ENCODE measurements at places on chromosomes 11 and 22.

DNA sequence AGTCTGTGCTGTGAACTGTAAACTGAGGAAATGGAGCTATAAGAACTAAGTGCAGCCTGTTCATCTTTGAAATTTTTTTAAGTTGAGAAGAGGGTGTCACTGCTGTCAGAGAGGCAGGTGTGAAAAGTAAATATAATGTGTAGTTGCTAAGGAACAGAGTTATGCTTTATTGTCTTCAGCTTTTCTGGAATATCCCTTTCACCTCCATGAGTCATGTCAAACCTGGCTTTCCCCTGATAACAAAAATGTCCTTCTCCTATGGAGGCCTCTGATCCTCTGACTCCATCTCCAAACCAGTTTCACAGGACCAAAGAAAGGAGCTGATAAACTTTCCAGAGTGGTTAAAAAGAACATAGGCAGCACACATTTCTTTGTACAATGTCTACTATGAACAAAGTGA lies 12.8 kb upstream of the MUC15 start:
- DNase-seq: no peak

DNA sequence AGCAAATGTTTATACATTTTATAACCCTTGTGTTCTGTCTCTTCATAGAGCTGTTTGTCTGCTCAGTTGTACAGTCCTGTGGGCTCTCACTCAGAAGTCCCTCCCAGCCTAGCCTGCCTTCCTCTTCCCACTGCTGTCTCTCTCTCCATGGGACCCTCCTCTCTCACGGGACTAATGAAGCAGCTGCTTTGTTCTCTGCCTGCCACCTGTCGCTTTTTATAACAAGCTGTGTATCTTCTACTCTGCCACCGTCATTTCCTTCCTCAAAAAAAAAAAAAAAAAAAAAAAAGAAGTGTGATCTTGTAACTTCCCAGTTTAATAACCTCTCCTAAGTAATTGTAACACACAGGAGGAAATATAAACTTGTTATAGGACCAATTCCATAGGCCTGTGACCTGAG lies 92.2 kb upstream of the ALKBH3 start:
- no peak for DNase-seq

DNA sequence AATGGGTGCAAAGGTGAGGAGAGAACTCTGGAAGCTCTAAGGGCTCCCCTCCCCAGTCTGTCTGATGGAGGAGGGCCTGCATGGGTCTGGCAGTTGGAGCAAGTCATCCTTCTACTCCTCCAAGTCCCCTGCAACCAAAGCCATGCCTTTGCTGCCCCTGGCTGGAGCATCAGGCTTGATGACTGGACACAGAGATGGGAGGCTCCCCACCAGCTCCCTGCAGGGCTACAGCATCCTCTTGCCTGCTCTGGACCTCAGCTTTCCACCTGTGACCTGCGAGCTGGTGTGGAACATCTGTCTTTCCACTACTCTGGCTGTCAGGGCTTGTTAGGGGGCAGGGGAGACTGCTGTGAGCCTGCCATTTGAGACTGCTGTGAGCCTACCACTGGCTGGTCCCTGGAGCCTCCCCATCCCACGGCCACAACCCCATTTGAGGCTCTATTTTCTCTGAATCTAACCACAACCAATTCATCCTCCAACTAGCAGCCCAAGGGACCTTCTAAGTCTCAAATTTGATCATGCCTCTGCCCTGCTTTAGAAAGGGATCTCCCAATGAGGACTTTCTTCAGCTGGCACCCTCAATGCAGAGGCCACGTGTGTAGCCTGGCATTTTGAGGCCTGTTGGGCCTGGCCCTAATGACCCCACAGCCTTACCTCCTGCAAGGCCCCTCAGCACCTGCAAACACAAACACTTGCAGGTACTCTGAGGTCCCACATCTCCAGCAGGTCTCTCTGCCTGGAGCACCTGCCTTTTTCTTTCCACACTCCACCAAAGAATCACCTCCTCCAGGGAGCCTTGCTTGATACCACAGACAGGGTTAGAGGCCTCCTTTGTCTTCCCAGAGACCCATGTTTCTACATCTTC lies 9.9 kb downstream of the P2RY6 start:
- no peak for DNase-seq

GRCh38 chr11:11691296-11692151 lies 69.7 kb upstream of the GALNT18 start:
- no peak for DNase-seq

GRCh38 chr22:47609653-47610052 lies 847.2 kb downstream of the TBC1D22A start:
- no peak for DNase-seq

DNA sequence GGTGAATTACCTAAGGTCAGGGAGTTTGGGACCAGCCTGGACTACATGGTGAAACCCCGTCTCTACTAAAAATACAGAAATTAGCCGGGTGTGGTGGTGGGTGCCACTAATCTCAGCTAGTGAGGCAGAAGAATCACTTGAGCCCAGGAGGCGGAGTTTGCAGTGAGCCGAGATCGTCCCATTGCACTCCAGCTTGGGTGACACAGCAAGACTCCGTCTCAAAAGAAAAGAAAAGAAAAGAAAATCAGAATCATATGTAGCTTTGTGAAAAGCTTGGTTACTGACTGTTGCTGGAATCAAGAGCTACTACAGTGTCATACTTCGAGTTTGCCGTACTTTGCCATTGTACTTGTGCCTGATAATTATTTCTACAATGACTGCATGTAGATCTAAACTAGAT lies 4.2 kb upstream of the TMEM135 start:
- DNase-seq: no peak

- DNase-seq: no peak
These were observed 43.8 kb upstream of the KCNQ1OT1 start for GRCh38 chr11:2743427-2744110.

GRCh38 chr11:44003736-44004451 lies 43.9 kb upstream of the ACCSL start:
- peak; percentile 0 for DNase-seq

- peak; percentile 71 for DNase-seq
These were observed 26.6 kb downstream of the RAB30 start for GRCh38 chr11:83044958-83045712.

DNA sequence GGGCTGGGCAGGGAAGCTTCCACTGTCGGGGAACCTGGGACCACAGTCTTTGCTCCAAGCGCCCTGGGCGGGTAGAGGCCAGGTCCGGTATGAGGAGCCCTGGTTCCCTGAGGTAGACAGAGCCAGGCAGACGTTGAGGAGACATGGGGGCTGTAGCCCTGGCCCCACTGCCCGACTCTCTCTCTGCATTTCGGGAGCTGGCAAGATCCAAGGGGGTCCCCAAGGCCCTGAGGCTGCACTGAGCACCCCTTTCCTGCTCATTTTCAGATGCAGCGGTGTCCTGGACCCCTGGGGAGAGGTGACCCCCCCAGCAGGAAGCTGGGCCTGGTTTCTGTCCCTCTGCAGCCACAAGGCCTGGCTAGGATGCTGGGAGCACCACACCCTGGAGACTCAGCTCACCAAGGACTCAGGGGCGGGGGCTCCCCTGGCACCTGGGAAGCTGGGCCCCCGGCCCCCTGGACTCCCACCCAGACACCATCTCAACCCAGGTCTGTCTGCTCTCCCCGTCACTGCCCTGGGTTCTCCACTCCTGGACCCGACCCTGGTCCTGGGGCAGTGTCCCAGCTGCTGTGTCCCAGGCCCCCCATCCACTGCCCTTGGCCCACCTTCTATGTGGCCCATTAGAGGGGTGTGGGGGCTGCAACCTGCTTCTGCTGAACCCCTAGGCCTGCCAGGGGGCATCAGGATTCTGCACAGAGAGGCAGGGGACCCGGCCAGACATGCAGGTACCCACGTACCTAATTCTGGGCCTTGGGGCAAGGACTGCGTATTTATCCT lies 15.0 kb upstream of the MUC6 start:
- DNase-seq: no peak

- peak; percentile 17 for DNase-seq
These were observed at the start of gene CNTN5 for GRCh38 chr11:99020352-99021225. Gene CNTN5 (plus strand): TSS chr11:99020949.
